ENCODE measurements at places on chromosomes 7 and 10. TPM values are rescaled to one million over a fixed set of nuclear protein-coding genes. Genes with fewer than 3 reads are reported as not detected.
A peak's percentile ranks its signal among the peaks of the same experiment; 100 is the strongest.

The PHKG1 gene
- polyA plus RNA-seq, result 1.7 TPM

The MKLN1 gene
- polyA plus RNA-seq, result 14.4 TPM

- no peak for DNase-seq
- no peaks in the 10 kb centered on the region for H3K27me3 ChIP-seq
- H3K4me3 ChIP-seq, result no peak overlapping the region
- no peaks in the 10 kb centered on the region for H3K36me3 ChIP-seq
- no peak overlapping the region for H3K27ac ChIP-seq
These were observed 6.2 kb upstream of the TBXAS1 start for GRCh38 chr7:139822855-139823254.

DNA sequence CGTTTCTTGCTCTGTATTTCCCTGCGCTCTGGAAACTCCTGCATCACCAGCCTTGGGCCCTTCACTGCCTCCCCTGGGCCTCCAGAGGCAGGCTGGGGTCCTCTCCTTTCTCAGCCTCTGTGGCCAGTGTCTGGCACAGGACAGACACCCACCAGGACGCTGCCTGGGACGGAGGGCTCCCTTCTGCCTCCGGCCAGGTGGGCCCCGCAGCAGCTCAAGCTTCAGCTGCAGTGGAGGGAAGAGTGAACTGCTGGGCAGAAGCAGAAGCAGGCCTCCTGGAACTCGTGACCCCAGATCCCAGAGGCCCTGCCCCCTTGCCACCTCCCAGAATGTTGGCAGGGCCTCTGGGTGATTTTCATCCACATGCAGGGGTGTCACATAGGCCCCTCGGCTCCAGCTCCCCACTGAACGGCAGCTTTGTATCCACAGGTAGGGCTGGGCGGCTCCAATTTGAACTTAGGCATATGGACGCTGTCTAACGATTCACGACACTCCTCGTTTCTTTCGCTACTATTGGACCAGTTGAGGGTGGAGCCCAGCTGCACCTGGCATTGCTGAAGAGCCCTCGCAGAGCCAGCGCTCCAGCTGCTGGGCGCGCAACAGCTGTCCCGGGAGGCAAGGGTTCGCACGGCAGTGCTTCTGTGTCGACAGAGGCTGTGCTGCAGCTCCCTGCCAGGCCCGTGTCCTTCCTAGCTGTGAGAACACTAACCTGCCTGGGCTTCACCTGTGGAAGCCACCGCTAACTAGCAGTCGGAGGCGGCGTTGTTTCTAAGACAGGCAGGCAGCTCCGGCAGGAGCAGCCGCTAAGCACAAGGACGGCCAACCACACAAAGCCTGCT is 18.4 kb upstream of the GPR146 start:
- H3K4me1 ChIP-seq, result peaks cover 28% of the 10 kb centered on the region
- H3K27me3 ChIP-seq, result peaks cover 17% of the 10 kb centered on the region
- no peak overlapping the region for H3K27ac ChIP-seq

DNA sequence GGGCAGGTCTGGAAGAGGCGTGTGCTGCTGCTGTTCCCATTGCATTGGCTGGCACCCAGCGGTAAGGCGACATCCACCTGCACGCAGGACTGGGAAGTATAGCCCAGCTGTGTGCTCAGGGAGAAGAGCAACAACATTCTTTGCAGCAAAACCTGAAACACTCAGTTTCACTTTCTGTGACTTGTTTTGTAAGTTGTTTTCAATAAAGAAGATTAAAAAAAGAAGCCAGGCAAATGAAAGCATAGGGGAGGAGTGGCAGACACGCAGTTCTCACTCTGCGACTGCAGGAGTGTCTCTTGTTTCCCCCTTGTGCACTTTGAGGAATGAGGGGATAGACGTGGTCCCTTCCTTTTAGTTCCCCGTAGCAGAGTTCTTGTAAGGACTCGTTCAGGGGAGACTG is 5.8 kb downstream of the FBH1 start:
- peak overlapping the region; percentile 26 for H3K4me3 ChIP-seq
- H3K27me3 ChIP-seq, result no peaks in the 10 kb centered on the region
- peak; percentile 50 for DNase-seq
- peaks cover 8% of the 10 kb centered on the region for H3K36me3 ChIP-seq
- peaks cover 63% of the 10 kb centered on the region for H3K4me1 ChIP-seq
- peak overlapping the region; percentile 88 for H3K27ac ChIP-seq

DNA sequence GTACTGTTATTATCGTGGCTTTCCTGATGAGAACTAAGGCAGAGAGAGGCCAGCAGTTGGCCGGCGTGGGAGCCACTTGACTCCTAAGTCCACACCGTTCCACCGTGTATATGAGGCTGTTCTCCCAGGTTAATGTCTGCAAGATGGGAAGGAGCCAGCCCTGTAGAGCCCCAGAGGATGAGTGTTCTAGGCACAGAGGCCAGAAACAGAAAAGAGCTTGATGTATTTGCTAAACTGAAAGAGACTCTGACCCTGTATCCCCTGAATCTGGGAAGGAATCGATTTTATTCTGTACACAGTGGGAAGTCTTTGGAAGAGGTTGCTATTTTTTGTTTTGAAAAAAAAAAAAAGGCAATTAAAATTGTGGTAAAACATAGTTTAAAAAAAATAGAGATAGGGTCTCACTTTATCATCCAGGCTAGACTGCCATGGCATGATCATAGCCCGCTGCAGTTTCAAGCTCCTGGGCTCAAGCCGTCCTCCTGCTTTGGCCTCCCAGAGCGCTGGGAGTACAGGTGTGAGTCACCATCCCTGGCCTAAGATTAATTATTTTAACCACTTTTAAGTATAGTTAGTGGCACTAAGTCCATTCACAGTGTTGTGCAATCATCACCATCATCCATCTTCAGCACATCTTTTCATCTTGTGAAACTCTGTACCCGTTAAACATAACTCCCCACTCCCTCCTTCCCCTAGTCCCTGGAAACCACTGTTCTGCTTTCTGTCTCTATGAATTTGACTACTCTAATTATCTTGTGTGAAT is 348.8 kb downstream of the SDK1 start:
- H3K27ac ChIP-seq, result no peak overlapping the region
- H3K4me3 ChIP-seq, result no peak overlapping the region
- H3K36me3 ChIP-seq, result no peaks in the 10 kb centered on the region

DNA sequence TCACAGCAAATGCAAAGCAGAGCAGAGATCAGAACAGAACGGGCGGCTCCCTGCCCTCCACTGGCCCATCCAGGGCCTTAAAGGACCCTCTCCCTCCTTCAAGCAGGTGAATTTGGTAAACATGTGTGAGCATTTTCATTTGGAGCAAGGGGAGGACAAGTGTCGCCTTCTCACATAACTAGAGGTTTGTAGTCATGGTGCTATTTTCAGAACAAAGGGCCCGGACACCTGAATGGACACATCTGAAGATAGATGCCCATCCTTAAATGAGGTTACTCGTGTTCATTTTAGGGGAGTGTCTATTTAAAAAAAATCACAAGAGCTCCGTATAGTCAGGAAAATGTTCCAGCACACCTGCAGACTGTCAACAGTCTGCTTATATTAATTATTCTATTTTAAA is 153.8 kb downstream of the PRKCQ start:
- H3K36me3 ChIP-seq, result peaks cover 66% of the 10 kb centered on the region
- no peaks in the 10 kb centered on the region for H3K4me1 ChIP-seq
- DNase-seq, result no peak
- H3K4me3 ChIP-seq, result no peak overlapping the region
- H3K27me3 ChIP-seq, result no peaks in the 10 kb centered on the region

All from thymus (tissue), 14 donors.